ENCODE measurements at places on chromosomes 6 and 20. TPM values are rescaled to one million over a fixed set of nuclear protein-coding genes. Genes with fewer than 3 reads are reported as not detected.

- no peaks in the 10 kb centered on the region for H3K27me3 ChIP-seq
- H3K4me1 ChIP-seq = no peaks in the 10 kb centered on the region
- no peaks in the 10 kb centered on the region for H3K36me3 ChIP-seq
- DNase-seq = no peak
- no peak overlapping the region for H3K27ac ChIP-seq
These were observed 60.6 kb upstream of the CHD6 start for GRCh38 chr20:41678799-41679198.

GRCh38 chr20:59645761-59646171, 41.4 kb downstream of the PHACTR3 start:
- H3K4me1 ChIP-seq = no peaks in the 10 kb centered on the region
- no peak overlapping the region for H3K27ac ChIP-seq
- H3K27me3 ChIP-seq = no peaks in the 10 kb centered on the region
- H3K4me3 ChIP-seq = no peak overlapping the region
- DNase-seq = no peak

GRCh38 chr6:72580281-72580940, 41.5 kb upstream of the KCNQ5 start:
- H3K27me3 ChIP-seq = no peaks in the 10 kb centered on the region
- H3K4me1 ChIP-seq = no peaks in the 10 kb centered on the region
- no peak overlapping the region for H3K4me3 ChIP-seq
- DNase-seq = no peak
- no peak overlapping the region for H3K27ac ChIP-seq

DNA sequence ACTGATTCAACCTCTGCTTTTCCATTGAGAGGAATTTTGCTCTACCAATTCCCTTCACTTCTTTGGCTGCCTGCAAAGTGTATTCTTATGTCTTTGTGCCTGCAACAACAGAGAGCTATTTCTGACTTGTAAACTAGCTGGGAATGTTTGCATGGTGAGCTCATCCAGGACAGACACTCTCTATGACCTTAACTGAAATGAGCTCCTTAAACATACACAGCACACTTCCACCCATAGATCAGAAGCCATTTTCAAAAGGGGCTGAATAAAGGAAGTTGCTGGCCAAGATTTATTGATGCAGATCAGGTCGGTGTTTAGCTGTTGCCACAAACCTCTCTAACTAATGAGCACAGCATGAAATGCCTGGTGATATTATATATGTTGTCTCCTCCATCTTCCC, 377.7 kb downstream of the BTBD9 start:
- peaks cover 11% of the 10 kb centered on the region for H3K4me1 ChIP-seq
- no peaks in the 10 kb centered on the region for H3K27me3 ChIP-seq
- H3K27ac ChIP-seq = peak overlapping the region; percentile 30
- no peaks in the 10 kb centered on the region for H3K36me3 ChIP-seq

GRCh38 chr6:4057036-4057435, 21.9 kb downstream of the FAM217A start:
- no peak for DNase-seq
- no peak overlapping the region for H3K4me3 ChIP-seq
- H3K36me3 ChIP-seq = no peaks in the 10 kb centered on the region

GRCh38 chr20:3461211-3461771, 9.5 kb upstream of the ATRN start:
- H3K27me3 ChIP-seq = no peaks in the 10 kb centered on the region
- H3K4me1 ChIP-seq = no peaks in the 10 kb centered on the region
- no peak overlapping the region for H3K4me3 ChIP-seq
- DNase-seq = no peak
- H3K36me3 ChIP-seq = no peaks in the 10 kb centered on the region

DNA sequence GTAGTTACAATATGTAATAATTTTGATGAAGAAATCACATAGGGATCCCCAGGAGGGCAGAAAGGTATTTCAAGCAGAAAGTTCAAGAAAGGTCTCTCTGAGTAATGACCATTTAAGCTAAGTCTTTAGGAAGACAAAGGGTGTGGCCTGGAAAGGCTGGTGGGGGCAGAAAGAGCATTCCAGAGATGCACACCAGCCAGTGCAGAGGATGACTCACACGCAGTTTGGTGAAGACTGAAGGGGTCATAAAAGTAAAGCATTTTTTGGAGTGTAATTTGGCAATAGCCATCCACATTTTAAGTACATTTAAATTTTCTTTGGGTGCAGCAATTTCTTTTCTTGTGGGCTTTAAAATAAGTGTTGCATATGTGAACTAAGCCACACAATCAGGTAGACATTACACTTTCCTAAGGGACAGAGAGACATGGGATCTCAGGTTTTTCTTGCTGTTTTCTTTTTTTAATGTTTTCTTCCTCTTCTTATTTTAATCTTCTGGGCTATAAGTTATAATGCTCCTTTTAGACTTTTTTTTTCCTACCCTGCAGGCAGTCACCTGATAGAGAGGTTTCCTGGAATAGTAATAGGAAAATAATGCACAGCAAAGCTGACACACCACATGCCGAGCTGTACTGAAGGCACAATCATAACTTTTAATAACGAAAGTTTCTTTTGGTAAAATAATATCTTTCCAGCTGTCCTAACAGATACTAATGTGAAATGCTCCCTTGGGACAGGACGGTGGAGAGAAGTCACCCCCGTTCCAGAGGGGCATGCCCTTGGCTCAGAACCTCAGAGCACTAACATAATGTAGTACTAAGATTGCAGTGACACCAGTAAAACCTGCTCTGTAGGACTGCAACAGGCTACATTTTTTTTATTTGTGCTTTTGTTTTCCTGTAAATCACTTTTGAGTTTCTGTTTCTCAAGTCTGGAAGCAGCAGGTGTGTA, 49.6 kb upstream of the PTPRK start:
- H3K27me3 ChIP-seq = no peaks in the 10 kb centered on the region
- no peak overlapping the region for H3K27ac ChIP-seq
- DNase-seq = no peak
- no peak overlapping the region for H3K4me3 ChIP-seq
- H3K4me1 ChIP-seq = no peaks in the 10 kb centered on the region

GRCh38 chr6:144335914-144336313, 50.8 kb downstream of the UTRN start:
- no peak for DNase-seq
- H3K4me3 ChIP-seq = no peak overlapping the region
- no peaks in the 10 kb centered on the region for H3K36me3 ChIP-seq
- H3K27ac ChIP-seq = no peak overlapping the region

- no peaks in the 10 kb centered on the region for H3K36me3 ChIP-seq
- no peak for DNase-seq
- no peaks in the 10 kb centered on the region for H3K4me1 ChIP-seq
- no peak overlapping the region for H3K27ac ChIP-seq
- H3K4me3 ChIP-seq = no peak overlapping the region
These were observed 61.2 kb upstream of the TRAF3IP2 start for GRCh38 chr6:111666847-111667246.

GRCh38 chr6:147077251-147077650, 127.0 kb upstream of the STXBP5 start:
- no peak for DNase-seq
- H3K27ac ChIP-seq = no peak overlapping the region
- H3K4me3 ChIP-seq = no peak overlapping the region
- no peaks in the 10 kb centered on the region for H3K36me3 ChIP-seq
- H3K27me3 ChIP-seq = no peaks in the 10 kb centered on the region
- no peaks in the 10 kb centered on the region for H3K4me1 ChIP-seq

DNA sequence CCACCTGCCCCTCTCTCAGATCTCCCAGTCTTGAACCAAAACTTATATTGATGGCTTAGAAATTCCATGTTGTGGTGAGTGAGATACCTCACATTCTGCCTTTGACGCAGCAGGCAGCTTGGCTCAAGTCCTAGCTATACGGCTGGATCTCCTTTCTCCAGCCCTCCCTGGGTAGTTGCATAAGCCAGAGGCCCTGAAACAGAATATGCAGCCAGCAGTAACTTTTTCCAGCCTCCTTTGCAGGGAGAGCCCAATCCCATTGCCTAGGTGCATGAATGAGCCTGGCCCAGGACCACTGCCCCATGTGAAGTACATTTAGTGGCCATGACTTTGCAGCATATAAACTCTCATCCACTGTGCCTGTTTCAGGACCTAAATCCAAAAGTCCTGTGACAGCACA, 202.2 kb upstream of the CDYL start:
- H3K4me1 ChIP-seq = no peaks in the 10 kb centered on the region
- no peaks in the 10 kb centered on the region for H3K27me3 ChIP-seq
- DNase-seq = no peak
- no peaks in the 10 kb centered on the region for H3K36me3 ChIP-seq

DNA sequence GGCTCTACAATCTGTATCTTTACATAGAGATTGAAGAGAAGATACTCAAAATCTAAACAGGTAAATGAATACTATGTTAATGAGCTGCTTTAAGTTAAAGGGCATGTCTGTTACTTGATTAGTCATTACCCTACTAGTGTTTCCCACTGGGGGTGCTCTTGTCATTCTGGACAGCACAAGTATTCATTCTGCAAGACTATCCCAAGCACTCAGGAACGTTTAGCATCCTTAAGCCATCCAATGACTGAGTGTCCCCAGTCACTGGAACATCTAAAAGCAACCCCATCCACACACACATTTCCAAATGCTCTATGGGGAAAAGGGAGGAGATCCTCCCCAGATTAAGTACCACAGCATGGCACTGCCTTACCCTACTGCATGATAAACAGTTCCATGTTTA, 25.7 kb downstream of the EZR start:
- H3K27me3 ChIP-seq = no peaks in the 10 kb centered on the region
- no peaks in the 10 kb centered on the region for H3K36me3 ChIP-seq
- no peak overlapping the region for H3K27ac ChIP-seq
- H3K4me1 ChIP-seq = no peaks in the 10 kb centered on the region

DNA sequence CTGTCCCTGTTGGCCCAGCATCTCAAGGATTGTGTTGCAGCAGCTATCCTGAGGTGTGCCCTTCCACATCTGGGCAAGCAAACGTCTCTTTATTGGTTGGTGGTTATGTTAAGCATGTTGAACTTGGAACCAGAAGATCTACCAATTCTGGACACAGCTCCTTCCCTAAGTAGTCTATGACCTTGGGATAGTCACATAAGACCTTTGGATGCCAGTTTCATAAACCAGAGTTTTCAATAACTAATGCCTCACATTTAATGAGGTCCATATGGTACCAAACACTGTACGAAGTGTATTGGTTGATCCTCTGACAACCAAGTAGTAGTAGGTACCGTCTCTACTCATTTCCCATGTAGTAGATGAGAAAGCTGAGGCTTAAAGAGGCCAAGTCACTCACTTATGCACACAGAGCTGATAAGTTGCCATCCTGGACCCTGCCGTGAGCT, 3.7 kb downstream of the CYP24A1 start:
- DNase-seq = no peak
- no peaks in the 10 kb centered on the region for H3K27me3 ChIP-seq
- H3K4me1 ChIP-seq = no peaks in the 10 kb centered on the region
- no peak overlapping the region for H3K4me3 ChIP-seq
- H3K27ac ChIP-seq = no peak overlapping the region
- no peaks in the 10 kb centered on the region for H3K36me3 ChIP-seq

DNA sequence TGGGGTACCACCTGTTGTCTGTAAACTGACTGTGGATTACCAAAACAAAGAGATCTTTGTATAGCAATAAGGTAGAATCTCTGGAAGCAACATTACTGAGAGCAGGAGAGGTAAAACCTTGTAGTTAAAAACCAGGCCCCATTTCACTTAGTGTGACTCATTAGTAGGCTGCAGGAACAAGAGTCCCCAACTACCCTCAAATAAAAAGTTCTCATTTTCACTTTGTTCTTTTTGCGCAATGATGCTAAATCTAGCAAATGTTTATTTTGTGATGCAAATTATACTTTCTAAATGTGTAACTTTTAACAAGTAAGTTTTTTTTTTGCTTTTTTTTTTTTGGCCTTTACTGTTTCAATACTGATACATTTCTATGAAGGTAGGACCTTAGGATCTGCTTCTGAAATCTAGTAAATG, 67.1 kb downstream of the ESF1 start:
- no peak overlapping the region for H3K27ac ChIP-seq
- H3K4me3 ChIP-seq = no peak overlapping the region
- DNase-seq = no peak
- H3K4me1 ChIP-seq = no peaks in the 10 kb centered on the region
- peaks cover 3% of the 10 kb centered on the region for H3K36me3 ChIP-seq

GRCh38 chr6:2792330-2793110, 27.3 kb downstream of the WRNIP1 start:
- no peaks in the 10 kb centered on the region for H3K36me3 ChIP-seq
- no peaks in the 10 kb centered on the region for H3K27me3 ChIP-seq
- no peak for DNase-seq
- H3K4me3 ChIP-seq = no peak overlapping the region
- H3K27ac ChIP-seq = no peak overlapping the region
- no peaks in the 10 kb centered on the region for H3K4me1 ChIP-seq

The ALDH8A1 gene
- total RNA-seq = 4.1 TPM

The ENTPD6 gene
- 69.8 TPM for total RNA-seq

The NT5E gene
- 68.9 TPM for total RNA-seq

The APOBEC2 gene
- total RNA-seq = not detected

The PSMB9 gene
- 42.8 TPM for total RNA-seq

The ELOVL2 gene
- total RNA-seq = 1.5 TPM

The PPP1R18 gene
- total RNA-seq = 134 TPM

The ABRACL gene
- 18.6 TPM for total RNA-seq
